NCI-H2029 treated with DMSO at 0.1 percent for 48 hours (cell line): ENCODE measurements at places on chromosomes 3 and 15.

DNA sequence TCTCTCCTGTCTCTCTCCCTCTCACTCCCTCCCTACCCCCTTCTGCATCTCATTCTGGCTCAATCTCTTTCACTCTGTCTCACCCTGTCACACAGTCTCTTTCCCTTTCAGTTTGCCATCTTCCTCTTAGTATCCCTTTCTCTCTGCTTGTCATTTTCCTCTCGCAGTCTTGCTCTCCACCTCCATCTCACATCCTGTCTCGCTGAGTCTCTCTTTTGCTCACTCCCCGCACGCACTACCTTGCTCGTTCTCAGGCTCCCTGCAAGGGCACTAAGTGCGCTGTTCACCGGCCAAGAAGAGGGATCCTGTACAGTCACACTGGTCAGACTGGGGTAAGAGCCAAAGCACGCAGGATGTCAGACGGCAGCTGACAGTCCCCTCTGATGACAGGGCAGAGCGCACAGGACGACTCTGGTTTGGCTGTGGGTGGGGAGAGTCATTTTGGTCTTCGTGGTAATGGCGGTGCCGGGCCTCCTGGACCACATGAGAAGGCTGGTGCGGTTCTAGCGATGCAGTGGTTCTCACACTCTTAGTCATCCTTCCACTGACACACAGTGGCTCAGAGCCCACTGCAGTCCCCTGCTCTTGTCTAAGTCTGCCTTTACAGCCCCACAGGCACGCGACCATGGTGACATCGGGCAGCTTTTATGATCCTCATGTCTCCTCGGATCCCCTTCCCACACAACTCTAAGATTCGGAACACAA is 356.8 kb downstream of the FOXP1 start:
- DNase-seq = no peak

GRCh38 chr3:156819842-156820691 is 6.1 kb upstream of the LEKR1 start:
- DNase-seq = no peak

DNA sequence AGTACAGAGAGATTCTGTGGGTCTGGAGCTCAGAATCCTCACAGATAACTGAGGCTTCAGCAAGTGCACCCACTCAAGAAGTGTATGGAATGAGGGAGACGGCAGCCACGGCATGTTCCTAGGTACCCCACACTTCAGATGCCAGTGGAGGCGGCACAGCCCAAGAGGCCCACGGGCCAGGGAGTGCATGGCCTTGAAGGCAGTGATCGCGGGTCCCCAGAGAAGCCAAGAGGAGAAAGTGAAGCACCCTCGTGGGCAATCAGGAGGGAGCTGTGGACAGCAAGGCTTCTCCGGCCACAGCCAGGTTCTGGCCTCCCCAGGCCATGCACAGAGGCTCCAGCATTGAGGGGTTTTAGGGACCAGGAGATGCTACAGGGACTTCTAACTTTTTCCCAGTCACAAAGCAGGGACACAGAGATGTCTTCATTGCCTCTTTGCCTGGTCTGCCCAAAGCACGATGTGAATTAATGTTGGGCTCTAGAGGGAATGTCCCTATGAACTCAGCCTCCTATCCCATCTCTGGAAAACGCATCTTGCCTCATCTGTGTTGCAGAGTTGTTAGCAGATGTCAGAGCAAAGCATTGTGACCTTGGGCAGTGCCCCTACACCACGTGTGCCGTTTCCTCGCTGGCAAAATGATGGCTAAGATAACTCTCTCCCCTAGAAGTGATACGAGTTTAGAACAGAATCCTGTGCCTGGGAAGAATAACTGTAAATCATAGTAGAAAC is 2.6 kb upstream of the MAP6D1 start:
- no peak for DNase-seq

DNA sequence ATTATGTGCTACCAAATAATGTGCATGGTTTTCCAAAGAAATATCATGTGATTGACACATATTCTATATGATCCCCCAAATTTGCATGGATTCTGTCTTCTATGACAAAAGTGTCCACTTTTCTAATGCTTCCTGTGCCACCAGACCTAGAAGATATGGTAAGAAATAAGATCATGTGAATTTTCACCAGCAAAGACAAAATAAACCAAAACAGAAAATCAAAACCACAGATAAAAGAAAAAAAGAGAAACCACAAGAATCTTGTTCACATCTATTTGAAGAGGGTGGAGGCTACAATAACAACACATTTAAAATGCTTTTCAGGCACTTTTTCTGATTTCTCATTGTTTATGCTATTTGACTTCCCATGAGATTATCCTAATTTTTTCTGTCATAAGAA is 303.4 kb downstream of the DIPK2A start:
- no peak for DNase-seq

GRCh38 chr3:47161983-47162696 is 1.8 kb downstream of the SETD2 start:
- no peak for DNase-seq
